ENCODE measurements at places on chromosomes 3 and 15.

GRCh38 chr3:31252216-31253185 is 280.2 kb upstream of the STT3B start:
- no peaks in the 10 kb centered on the region for H3K4me1 ChIP-seq
- H3K4me3 ChIP-seq = no peak overlapping the region
- DNase-seq = no peak

GRCh38 chr3:87359826-87360225 is 83.4 kb upstream of the POU1F1 start:
- no peak for DNase-seq
- no peaks in the 10 kb centered on the region for H3K27me3 ChIP-seq
- no peaks in the 10 kb centered on the region for H3K4me1 ChIP-seq
- H3K27ac ChIP-seq = no peak overlapping the region
- H3K36me3 ChIP-seq = no peaks in the 10 kb centered on the region

DNA sequence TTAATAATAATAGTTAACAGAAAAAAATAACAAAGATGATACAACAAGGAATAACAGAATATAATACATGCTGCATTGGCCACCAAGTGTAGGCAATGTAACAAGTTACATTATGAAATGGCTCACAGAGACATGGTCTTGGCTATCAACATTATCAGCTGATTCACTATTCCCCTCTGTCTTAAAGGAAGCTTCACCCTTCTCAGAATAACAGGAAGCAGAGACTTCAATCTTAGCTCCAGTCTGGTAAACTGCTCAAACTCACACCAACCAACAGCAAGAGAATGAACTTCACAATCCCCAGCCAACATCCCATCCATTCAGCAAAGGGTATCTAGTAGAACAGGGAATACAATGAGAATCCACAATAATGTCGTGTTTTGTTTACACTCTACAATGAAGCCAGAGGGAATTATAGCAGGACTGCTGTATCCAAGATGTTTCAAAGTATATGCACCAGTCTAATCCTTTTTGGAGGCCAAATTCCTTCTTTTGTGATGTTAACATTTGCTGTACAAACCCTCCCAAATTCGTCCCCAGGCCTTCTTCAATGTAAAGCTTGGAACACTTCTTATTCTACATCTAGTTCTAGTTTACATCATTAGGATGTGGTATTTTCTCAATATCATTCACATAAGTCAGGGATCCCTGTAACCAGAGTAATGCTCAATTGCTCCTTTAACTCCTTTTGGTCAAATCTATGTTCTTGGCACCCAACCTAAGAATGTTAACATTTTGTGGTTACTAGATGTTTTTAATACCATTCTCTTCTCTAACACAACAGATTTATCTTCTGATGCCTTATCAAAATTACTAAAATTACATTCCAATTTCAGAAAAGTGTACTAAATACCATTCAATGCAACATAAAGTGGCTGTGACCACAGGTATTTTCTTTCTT is 52.4 kb upstream of the CMSS1 start:
- H3K27me3 ChIP-seq = no peaks in the 10 kb centered on the region
- H3K27ac ChIP-seq = no peak overlapping the region
- H3K4me3 ChIP-seq = no peak overlapping the region
- DNase-seq = no peak
- H3K36me3 ChIP-seq = no peaks in the 10 kb centered on the region

DNA sequence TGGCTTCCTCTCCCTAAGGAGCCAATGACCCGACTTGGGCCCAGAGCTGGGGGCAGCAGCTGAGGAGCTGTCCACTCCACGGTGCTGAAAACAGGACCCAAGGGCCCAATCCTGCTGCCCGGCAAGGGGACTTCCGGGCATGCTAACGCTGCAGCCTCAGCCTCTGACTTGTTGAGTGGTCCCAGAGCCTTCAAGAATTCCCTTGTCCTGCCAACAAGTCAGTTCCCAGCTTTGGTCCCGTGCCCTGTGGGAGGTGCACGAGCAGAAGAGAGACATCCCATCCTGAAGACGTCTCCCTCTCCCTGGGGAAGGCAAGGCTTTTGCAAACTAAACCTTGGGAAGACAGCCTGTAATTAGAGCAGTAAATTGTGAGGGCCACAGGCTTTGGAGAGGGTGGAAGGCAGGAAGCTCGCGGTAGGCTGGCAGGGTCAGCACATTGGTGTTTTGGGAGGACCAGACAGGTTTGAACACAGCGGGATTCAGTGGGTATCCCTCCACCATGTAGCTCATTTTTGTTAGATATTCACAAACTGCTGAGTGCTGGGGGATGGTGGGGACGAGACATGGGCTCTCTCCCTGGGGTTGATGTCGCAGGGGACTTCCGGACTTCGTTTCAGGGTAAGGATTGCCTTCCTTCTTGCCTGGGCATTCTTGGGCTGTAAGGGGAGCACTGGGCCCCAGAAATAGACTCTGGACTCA is 29.8 kb upstream of the PRR23E start:
- no peak overlapping the region for H3K4me3 ChIP-seq
- H3K36me3 ChIP-seq = no peaks in the 10 kb centered on the region
- no peak overlapping the region for H3K27ac ChIP-seq
- no peaks in the 10 kb centered on the region for H3K27me3 ChIP-seq
- DNase-seq = no peak
- H3K4me1 ChIP-seq = no peaks in the 10 kb centered on the region

GRCh38 chr3:141108039-141108438 is 56.9 kb downstream of the SPSB4 start:
- no peaks in the 10 kb centered on the region for H3K27me3 ChIP-seq
- no peak overlapping the region for H3K27ac ChIP-seq
- no peaks in the 10 kb centered on the region for H3K36me3 ChIP-seq
- DNase-seq = peak; percentile 83
- peaks cover 17% of the 10 kb centered on the region for H3K4me1 ChIP-seq
- peak overlapping the region; percentile 17 for H3K4me3 ChIP-seq

DNA sequence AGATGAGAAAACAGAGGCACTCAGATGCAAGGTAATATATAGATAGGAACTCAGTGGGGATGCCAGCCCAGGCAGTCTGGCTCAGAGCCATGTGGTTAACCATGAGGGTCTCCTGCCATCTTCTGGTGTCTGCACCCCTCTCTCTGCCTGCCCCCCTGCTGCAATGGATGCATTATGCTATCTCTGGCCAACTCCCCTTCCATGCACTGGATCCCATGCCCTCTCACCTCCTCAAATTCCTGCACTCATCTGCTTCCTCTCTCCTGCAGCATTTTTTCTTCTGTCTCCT is 163.2 kb downstream of the STT3B start:
- H3K4me3 ChIP-seq = no peak overlapping the region
- DNase-seq = no peak
- H3K27ac ChIP-seq = no peak overlapping the region
- no peaks in the 10 kb centered on the region for H3K27me3 ChIP-seq
